ENCODE measurements at places on chromosomes 7 and 10.

DNA sequence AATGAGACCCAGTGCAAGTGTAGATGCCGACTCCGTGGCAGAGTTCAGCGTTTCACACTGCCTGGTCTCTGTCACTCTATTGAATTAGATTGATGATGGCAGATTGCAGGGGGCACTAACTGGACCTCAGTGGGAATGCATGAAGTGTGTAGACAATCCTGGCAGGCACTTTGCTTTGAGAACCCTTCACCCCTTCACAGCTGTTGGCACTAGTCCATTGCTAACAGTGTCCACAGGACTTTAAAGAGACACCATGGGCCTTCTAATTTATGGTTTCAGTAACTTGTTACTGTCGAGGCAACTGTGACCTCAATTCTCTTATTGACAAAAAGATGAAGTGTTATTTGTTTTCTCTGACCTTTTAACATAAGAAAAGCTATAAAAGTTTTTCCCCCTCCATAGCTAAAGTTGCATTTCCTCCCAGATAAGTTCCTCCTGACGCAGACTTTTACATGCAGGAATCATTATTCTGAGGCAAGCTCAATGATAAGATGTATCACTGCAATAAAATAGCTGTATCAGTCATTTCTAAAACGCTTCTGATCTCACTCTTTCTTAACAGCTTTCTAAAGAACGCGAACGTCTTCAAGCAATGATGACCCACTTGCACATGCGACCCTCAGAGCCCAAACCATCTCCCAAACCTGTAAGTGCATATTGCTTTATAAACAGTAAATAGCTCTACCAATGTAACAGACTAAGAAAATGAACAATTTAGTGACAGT is 238.9 kb downstream of the FOXP2 start:
- DNase-seq = peak; percentile 26

GRCh38 chr7:41832941-41833340 is 130.1 kb upstream of the INHBA start:
- DNase-seq = no peak

DNA sequence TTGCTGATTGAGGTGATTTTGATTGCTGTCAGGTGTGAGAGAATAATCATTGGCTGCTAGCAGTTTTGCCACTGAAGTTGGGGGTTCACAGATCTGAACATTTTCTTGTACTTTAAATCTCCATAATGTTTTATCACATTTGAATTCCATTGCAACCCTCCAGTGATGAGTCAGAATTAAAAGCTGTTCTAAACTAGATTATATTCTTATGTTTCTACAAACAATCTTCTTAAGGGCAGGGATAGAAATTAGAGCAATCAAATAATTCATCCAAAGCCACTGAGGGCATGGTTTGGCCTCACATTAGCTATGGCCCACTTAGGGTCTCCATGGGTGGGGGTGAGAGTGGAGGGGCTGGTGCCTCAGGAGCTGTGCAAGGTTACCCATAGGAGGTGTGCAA is 53.0 kb upstream of the RPA3 start:
- DNase-seq = no peak

- no peak for DNase-seq
Measured at GRCh38 chr10:130531312-130531711, 395.1 kb downstream of the GLRX3 start.

- no peak for DNase-seq
Measured at GRCh38 chr10:70145166-70145665, 1.3 kb downstream of the TYSND1 start.
